ENCODE measurements at places on chromosomes 3 and 15. TPM values are rescaled to one million over a fixed set of nuclear protein-coding genes. Genes with fewer than 3 reads are reported as not detected.

The NECTIN3 gene
- 46.5 TPM for total RNA-seq

The AGTR1 gene
- total RNA-seq: 8.2 TPM

The LRRC49 gene
- total RNA-seq: 23.4 TPM

The KBTBD13 gene
- not detected for total RNA-seq

The SIDT1 gene
- total RNA-seq: not detected

The RPS17 gene
- 1,639 TPM for total RNA-seq

Measured in progenitor cell of endocrine pancreas (in vitro differentiated cells).